ENCODE measurements at places on chromosomes 13 and 19.

GRCh38 chr13:101218484-101218883, 197.8 kb downstream of the NALCN start:
- DNase-seq: no peak

- DNase-seq: no peak
These were observed 3.5 kb downstream of the N4BP2L2 start for GRCh38 chr13:32535115-32535514.

- DNase-seq: peak; percentile 89
These were observed 36.3 kb upstream of the FLT1 start for GRCh38 chr13:28531077-28531844.

- DNase-seq: no peak
These were observed 34.4 kb upstream of the CXCL17 start for GRCh38 chr19:42477117-42477516.

- no peak for DNase-seq
These were observed 33.0 kb downstream of the OLFM2 start for GRCh38 chr19:9903336-9903735.

DNA sequence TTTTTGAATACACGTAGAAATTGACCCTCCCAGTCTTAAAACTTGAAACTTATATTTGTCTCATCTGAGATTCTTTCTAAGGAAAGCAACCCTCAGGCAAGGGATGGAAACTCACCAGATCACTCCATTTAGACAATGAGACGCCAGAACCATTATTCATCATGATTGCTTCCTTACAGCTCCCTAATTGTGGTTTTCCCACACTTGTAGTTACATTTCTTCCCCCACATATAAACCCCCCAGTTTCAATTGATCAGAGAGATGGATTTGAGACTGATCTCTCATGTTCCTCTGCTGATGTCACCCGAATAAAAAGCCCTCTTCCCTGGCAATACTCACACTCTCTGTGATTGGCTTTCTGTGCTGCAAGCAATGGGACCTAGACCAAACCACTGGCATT, 197.9 kb upstream of the STARD13 start:
- no peak for DNase-seq

- DNase-seq: peak; percentile 66
These were observed 3.5 kb upstream of the TLE5 start for GRCh38 chr19:3065675-3066357.

DNA sequence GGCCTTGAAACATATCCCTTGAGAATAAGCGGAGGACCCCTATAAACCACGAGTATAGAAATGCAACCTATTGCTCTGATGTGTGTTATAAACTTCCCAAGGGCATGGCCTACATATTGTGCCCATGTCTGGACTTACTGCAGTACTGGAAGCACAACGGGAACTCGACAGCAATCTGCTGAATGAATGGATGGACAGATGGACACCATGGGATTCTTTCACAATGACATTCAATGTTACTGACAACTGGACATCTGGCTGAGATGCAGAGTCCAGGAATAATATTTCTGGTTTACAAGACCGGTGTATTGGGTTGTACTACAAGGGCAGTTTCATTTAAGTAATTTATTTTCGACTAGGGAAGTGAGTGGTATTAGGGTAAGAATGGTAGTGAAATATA, 123.7 kb downstream of the MIPEP start:
- DNase-seq: no peak

DNA sequence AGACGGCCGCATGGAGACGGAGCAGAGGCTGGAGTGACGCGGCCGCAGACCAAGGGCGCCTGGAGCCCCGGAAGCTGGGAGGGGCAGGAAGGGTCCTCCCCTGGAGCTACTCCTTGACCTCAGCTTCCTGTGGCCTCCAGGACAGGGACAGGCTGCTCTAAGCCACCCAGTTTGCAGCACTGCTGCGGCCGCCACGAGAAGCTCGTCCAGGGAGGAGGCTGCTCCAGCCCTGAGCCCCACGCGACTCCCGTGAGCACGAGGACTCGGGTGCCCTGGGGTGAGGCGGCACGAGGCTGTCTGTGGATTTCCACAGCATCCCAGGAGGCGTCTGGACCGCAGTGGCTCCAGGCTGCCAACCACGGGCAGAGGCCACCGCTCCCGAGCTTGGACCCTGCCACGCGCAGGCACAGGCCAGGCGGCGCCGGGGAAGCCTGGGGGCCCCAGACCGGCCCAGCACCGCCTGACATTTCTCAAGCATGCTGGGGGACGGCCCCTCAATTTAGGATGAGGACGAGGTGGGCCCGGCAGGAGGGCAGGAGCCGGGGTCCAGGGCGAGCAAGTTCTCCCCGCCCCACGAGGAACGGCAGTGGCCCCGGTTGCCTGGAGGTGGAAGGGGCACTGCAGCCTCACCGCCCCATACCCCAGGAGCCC, 10.7 kb downstream of the SBNO2 start:
- DNase-seq: no peak

DNA sequence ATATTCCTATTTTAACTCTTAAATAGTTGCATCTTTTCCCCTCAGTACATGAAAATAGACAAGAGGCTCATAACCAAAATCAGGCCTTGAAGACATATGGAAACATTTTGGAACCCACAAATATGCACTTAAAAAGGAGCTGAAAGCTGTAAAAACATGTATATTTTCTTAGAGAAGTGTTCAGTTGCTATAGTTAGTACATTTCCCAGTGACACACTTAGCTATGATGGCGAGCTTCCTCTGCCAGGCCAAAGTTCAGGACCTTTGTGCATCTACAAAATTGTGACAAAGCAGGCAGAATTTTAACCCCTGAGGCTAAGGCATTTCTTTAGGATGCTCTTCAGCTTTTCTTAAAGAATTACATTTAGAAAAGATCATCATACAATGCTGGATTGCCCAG, 54.5 kb downstream of the RCBTB2 start:
- DNase-seq: no peak

DNA sequence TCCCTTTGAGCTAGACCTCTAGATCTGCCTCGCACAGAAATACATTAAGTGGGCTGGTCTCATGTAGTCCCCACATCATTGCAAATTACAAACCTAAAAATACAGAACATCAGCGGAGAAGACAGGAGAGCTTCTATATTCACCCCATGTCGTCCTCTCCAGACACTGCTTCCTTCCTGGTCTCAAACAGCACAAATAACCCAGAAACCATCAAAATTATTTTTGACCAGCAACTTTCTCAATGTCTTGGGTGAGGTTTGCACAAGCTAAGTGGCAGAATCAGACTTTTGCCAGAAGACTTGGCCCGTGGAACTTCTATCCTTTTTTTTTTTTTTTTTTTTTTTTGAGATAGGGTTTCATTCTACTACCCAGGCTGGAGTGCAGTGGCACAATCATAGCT, 28.2 kb downstream of the CLEC17A start:
- DNase-seq: no peak

DNA sequence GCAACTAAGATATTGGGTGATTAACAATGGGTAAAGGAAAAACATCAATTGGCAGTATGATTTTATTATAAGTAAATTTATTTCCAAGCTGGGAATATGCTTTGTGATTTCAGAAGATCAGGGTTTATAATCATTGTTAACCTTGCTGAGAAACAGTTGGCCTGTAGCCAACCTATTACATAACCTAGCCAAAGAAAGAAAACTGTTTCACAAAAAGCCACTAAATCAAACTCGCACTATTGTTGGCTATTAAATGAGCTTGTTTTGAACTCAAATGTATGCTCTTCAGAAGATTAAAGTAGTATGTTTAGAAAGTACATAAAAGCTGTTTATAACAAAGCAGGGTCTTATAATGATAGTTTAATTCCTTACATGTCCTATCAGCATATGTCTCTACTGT, 151.7 kb downstream of the LHFPL6 start:
- DNase-seq: no peak

DNA sequence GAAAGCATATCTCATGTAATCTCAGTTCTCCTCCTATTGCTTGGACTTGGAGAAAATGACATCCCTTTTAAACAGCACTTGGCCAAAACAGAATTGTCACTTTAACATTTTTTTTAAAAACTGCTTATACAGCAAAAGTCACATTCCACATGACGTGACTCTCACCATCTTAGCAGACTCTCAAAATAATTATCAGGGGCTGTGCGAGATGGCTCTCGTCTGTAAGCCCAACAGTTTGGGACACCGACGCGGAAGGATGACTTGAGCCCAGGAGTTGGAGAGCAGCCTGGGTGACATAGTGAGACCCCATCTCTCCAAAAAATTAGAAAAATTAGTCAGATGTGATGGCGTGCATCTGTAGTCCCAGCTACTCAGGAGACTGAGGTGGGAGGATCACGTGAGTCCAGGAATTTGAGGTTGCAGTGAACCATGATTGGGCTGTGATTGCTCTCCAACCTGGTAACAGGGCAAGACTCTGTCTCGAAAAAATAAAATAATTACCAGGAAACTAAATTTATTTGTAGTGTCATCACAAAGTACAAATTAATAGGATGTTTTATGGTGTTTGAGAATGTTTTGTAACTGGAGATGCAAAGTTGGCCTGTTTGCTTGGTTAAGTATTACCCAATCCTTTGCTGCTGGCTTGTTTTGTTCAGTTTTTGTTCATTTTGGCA, 8.8 kb downstream of the SAFB start:
- DNase-seq: no peak
